Ascending aorta (tissue), 2 donors: ENCODE measurements at places on chromosomes 7 and 10.

DNA sequence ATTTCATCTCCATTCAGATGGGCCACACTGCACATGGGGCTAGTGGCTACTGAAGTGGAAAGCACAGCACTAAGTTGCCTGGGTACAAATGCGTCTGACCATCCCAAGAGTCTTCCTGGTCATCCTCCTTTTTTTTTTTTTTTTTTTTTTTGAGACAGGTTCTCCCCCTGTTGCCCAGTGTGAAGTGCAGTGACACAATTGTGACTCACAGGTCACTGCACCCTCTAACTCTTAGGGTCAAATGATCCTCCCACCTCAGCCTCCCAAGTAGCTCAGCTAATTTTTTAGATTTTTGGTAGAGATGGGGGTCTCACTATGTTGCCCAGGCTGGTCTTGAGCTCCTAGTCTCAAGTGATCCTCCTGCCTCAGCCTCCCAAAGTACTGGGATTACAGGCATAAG lies 3.4 kb upstream of the TRRAP start:
- no peak for DNase-seq

DNA sequence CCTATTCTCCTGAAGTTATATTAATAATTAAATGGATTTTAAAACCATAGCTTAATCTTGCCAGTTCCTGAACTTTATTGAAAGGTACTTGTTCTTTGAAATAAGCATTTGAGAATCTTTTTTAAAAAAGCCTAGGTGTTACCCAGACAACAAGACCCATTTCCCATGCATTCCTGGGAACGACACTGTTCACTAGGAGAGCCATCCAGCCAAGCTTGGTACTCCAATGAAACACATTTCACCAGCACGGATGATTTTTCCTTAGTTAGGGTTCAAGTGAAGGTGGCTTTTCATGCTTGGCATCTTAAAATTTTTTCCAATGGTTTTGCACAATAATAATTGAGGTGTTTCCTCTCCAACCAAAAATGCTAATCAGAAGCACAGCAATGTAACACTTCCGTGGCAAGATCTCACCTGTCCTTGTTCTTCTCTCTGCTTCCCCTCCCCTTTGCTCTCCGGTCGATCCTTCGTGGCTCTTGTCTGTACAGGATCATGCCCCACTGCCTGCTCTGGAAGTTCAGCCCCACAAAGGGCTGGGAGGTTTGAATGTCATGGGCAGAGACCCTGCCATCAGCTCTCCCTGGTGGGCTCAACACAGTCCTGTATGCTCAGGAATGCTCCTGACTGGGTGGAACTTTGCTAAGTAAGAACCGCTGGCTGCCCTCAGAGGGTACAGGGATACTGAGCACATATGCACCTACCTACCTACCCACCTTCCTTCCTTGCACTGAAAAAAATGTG lies 69.7 kb upstream of the AQP1 start:
- peak; percentile 48 for DNase-seq

GRCh38 chr7:106126170-106126938 lies 14.2 kb upstream of the SYPL1 start:
- DNase-seq, result no peak

DNA sequence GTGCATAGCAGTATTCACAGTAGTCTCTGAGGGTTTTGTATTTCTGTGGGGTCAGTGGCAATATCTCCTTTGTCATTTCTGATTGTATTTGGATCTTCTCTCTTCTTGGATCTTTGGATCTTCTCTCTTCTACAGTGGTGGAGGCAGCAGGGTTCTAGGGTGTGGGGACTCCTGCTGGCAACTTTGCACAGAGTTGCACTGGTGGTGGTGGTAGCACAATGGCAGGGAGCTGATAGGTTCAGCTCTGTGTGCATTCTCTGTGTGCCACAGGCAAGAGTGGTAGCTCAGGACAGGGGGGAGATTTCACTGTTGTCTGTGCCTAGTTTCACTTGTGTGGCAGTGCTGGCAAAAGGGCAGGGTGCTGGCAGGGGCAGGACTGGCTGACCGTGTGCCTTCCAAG lies 35.1 kb upstream of the PRSS37 start:
- DNase-seq, result no peak

DNA sequence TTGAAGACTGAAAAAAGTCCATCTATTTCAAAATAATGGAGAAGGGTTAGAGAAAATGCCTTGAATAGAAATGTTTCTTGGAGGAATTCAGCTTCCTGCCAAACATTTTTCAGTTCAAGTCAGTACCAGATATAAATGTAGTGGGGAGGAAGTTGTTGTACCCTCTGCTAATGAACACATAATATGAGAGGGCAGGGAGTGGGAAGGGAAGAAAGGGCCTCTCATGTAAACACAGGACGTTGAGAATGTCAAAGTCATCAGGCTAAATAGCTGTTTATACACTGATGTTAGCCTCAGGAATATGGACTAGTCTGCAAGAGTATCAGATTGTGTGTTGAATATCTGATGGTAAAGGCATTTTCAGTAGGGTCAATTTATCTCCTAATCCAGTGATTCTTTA lies 37.0 kb downstream of the GPR37 start:
- DNase-seq, result no peak

GRCh38 chr10:103742824-103743223 lies 112.6 kb downstream of the SH3PXD2A start:
- DNase-seq, result no peak

DNA sequence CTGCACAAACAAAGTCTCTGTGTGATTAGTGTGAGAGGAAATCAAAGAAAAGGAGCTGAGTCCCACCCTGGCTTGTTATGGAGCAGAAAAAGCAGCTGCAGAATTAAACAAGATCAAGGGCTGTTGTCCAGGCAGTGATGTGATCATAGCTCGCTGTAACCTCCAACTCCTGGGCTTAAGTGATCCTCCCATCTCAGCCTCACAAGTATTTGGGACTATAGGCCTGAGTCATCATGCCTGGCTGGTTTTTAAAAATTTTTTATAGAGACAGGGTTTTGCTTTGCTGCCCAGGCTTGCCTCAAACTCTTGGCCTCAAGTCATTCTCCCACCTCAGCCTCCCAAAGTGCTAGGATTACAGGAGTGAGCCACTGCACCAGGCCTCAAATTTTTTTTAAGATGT lies 88.9 kb downstream of the IPMK start:
- DNase-seq, result no peak

DNA sequence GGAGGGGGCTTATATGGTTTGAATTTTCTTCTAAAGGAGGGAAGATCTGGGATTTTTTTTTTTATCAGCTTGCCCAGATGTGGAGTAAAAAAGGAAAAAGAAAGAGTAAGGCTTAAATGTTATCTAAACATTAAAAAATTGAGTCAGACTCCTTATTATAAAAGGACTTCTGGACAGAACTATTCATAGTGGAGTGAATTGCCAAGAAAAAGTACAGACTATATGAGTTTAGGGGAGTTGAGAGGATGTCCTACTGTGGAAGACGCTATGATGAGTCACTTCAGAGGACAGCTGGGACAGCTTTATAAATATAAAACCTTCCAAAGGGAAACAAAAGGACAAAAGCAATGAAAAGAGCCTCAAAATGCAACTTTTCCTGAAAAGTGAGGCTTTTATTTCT lies 73.0 kb downstream of the TFPI2 start:
- no peak for DNase-seq

DNA sequence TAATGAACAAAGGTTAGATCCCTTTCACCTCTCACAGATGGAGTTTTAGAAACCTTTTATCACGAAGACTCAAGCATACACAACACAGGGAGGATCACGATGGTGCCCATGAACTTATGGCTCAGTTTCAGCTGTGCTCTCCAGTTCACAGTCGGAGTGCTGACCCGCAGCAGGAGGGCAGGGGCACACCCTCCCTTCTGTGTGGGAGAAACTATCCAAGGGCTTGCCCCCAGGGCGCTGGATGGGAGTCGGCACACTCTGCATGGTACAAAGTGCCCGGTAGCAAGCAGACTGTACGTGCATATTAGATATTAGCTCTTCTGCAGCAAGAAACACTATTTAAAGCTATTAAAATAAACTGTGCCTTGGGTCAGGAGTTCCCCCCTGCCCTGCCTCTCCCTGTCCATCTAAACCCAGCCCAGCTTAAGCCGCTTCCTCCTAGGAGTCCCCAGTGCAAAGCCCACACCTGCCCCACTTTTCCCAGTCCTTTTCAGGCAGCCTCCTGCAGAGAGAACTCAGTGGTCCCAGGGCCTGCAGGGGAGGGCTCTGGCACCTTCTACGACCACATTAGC lies 76.5 kb downstream of the CHST15 start:
- DNase-seq, result no peak

- no peak for DNase-seq
These were observed 4.1 kb downstream of the LRRC17 start for GRCh38 chr7:102916881-102917280.

DNA sequence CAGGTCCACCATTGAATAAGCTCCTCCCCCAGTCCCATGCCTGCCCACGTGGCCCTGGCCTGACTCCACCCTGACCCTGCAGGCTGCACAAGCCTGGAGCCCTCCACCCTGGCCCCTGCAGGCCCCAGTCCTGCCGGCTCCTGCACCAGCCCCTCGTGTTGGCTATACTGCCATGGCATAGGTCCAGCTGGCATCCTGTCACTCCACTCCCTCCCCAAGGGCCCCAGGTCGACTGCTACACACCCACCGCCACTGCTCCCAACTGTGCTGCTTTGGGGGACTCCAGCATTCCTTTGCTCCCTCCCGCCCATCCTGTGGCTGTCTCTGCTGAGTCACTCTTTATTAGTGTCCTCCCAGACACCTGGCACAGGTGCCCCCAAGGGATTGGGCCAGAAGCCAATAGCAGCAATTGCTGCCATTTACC lies 32.4 kb upstream of the HSPA12A start:
- DNase-seq, result no peak

- peak; percentile 46 for DNase-seq
These were observed 5.4 kb upstream of the HSPB1 start for GRCh38 chr7:76296743-76297740.

DNA sequence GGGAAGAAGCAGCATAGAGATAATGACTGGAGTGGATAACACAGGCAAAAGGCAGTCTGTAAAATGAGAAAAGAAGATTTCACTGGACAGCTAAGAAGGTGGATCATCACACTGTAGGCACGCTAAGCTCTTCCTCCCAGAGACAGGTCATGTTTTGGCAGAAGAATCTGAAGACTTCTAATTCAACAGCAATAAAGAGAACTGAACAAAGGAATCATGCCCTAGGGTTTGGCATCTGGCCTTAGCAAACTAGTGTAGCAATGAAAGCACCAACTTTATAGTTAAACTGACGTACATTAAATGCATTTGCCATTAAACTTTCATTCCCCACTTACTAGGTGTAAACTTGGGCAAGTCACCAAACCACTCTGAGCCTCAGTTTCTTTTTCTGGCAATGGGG lies 84.4 kb upstream of the SEM1 start:
- DNase-seq, result no peak

DNA sequence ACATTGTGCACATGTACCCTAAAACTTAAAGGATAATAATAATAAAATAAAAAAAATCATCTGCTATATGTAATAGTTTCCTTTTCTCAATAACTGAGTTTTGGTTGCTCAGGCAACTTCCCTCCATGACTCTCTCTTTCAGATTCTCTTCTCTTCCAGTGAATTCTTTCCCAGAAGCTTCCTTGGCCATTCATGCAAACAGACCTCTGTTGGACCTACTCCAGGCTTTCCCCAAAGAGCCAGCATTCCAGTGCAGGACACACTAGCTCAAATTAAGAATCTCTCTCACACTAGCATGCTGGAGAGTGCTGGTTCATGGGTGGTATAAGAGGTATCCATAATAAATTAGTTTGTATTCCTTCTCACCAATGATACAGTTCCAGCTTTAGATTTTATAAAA lies 31.0 kb upstream of the ZEB1 start:
- DNase-seq, result no peak

DNA sequence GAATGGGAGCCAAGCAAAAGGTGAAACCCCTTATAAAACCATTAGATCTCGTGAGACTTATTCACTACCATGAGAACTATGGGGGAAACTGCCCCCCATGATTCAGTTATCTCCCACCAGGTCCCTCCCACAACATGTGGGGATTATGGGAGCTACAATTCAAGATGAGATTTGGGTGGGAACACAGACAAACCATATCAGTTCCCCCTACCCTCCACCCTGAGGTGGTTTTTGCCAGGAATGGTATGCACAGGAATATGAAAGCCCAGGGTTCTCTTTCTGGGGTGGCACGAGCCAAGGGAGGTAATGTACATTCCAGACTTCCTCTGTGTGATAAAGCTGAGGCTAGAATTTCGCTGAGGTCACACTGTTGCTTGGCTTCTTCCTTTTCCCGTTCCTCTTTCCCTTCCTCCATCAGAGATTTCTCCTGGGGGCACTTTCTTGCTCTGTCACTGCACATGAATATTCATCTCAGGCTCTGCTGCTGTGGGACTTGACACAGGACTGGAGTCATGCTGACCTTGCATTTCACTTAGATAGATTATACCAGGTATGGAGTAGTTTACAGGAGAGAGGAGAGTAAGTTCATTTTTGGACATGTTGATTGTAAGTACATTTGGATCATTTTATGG lies 347.0 kb upstream of the MTPN start:
- DNase-seq, result no peak

GRCh38 chr7:47074702-47075153 lies 507.2 kb downstream of the TNS3 start:
- DNase-seq, result no peak

- DNase-seq, result no peak
These were observed 44.3 kb downstream of the IL6 start for GRCh38 chr7:22771194-22771871.

DNA sequence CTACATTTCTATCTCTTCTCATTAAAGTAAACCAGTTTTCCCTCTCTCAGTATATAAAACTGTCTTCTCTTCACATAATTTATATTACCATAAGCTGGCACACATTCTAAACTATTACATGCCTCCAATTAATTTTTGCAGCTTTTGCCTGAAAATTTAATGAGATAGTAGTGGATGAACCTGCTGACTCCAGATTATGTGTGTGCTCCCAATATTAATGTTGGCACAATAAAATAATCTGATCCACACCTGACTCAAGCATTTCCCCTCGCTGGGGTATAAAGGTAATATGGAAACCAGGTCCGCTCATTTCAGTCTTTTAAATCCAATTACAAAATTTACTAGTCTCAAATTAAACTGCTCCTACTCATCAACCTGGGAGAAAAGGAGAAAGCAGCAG lies 63.4 kb downstream of the CTBP2 start:
- DNase-seq, result no peak

DNA sequence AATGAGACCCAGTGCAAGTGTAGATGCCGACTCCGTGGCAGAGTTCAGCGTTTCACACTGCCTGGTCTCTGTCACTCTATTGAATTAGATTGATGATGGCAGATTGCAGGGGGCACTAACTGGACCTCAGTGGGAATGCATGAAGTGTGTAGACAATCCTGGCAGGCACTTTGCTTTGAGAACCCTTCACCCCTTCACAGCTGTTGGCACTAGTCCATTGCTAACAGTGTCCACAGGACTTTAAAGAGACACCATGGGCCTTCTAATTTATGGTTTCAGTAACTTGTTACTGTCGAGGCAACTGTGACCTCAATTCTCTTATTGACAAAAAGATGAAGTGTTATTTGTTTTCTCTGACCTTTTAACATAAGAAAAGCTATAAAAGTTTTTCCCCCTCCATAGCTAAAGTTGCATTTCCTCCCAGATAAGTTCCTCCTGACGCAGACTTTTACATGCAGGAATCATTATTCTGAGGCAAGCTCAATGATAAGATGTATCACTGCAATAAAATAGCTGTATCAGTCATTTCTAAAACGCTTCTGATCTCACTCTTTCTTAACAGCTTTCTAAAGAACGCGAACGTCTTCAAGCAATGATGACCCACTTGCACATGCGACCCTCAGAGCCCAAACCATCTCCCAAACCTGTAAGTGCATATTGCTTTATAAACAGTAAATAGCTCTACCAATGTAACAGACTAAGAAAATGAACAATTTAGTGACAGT lies 238.9 kb downstream of the FOXP2 start:
- DNase-seq, result no peak
